Hindlimb muscle (tissue), 1 donor: ENCODE measurements at places on chromosomes 5 and 9. TPM values are rescaled to one million over a fixed set of nuclear protein-coding genes. Genes with fewer than 3 reads are reported as not detected.
A peak's percentile ranks its signal among the peaks of the same experiment; 100 is the strongest.

The MEGF10 gene
- polyA plus RNA-seq = 43.1 TPM

- DNase-seq = no peak
Measured at GRCh38 chr5:125294844-125295243, 548.4 kb upstream of the ZNF608 start.

- DNase-seq = peak; percentile 24
Measured at GRCh38 chr9:98430535-98431292, 175.3 kb upstream of the TBC1D2 start.

The FAM81B gene
- polyA plus RNA-seq = 10.9 TPM

The ECM2 gene
- 18.0 TPM for polyA plus RNA-seq

GRCh38 chr9:83714329-83714728 lies 6.6 kb upstream of the UBQLN1 start:
- DNase-seq = no peak

The IL9 gene
- not detected for polyA plus RNA-seq

The PRDM9 gene
- not detected for polyA plus RNA-seq

GRCh38 chr5:96730586-96730985 lies 68.4 kb downstream of the CAST start:
- no peak for DNase-seq

DNA sequence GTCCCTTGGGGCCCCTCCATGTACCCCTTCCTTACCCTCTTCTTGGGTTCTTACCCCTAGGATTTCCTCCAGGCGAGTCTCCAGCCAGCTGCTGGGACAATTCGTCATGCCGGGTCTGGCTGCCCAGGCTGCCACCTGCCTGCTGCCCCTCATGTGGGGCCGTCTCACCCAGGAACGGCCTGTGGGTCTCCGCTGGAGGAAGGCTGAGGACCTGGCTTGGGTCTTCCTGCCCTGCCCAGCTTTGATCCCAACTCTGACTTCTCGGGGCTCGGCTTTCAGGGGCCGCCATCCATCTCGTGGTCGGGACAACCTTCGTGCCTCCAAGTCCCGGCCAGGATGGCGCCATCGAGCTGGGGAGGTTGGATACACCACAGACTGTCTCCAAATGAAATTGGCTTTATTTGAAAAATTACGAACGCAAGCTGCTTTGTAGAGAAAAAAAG lies 38.1 kb downstream of the HMCN2 start:
- no peak for DNase-seq

The DTWD2 gene
- 11.0 TPM for polyA plus RNA-seq

DNA sequence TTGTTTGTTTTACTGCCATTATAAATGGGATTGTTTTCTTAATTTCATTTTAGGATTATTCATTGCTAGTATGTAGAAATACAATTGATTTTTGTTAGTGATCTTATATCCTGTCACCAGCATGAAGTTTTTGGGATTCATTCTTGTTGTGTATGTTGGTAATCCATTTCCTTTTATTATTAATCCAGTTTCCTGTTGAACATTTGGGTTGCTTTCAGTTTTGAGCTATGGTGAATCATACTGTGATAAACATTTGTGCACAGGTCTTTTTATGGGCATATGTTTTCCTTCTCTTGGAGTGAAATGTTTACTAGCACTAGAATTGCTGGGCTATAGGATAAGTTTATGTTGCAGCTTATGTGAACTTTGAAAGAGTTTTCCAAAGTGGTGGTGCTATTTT lies 69.6 kb downstream of the MAN2A1 start:
- no peak for DNase-seq

GRCh38 chr5:131605086-131605485 lies 29.9 kb downstream of the RAPGEF6 start:
- DNase-seq = no peak

- DNase-seq = no peak
Measured at GRCh38 chr9:104854613-104855012, 73.3 kb downstream of the ABCA1 start.
